ENCODE measurements at places on chromosomes 7 and 10.
A peak's percentile ranks its signal among the peaks of the same experiment; 100 is the strongest.

- no peak for DNase-seq
Measured at GRCh38 chr10:92238586-92239098, 52.2 kb downstream of the CPEB3 start.

DNA sequence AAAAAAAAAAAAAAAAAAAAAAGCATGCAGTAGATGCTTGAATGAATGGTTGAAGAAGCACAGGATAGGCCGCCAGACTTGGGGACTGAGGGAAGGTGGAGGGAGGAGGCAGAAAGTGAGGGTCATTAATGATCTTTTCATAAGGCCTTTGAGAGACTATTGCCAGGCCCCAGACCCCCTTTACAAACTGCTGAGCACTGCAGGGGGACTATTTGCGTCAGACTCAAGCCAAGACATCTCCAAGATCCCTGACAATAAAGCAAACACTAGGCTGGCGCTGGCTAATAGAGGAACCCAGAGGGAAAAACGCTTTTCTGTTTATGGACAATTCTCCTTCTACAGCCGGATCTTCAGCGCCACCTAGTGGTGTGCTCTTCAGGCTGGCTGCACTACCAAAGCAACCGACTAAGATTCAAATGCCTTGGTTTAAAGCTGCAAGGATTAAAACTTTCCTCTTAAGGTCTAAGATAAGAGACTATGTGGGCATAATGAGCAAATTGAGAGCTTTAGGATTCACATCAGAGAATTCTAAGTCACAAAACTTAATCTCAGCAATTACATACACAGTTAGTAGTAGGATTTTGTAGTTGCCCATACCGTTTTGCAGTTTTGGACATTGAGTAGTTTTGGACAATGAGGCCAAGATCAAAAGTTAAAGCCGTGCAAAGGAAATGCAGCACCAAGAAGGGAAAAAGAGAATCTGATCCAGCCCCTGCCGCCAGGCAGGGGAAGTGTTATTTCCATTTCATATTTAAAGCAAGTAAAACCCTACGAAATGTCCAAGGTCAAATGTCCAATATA, 17.9 kb upstream of the AGK start:
- DNase-seq: peak; percentile 78

GRCh38 chr10:131570716-131571307, 259.3 kb upstream of the TCERG1L start:
- no peak for DNase-seq

GRCh38 chr7:77315182-77315591, 101.0 kb downstream of the GSAP start:
- no peak for DNase-seq

DNA sequence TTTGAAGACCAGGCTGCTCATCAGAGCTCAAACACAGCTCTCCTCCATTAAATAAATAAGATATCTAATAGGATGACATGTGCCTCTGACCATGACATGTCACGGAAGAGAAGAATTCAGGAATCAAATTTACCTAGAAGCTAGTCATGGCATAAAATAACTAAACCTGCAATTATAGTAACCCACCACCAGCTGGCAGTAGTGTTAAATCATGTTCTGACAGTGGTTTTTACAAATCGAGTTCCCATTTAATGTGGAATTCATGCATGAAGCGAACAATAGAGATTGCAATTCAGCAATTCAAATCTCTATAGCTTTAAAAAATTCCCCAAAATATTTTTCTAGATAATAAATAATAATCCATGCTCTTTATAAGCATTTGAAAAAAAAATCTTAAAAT, 74.6 kb upstream of the IKZF1 start:
- peak; percentile 72 for DNase-seq

GRCh38 chr10:79293841-79294581, 53.3 kb upstream of the PPIF start:
- peak; percentile 78 for DNase-seq

DNA sequence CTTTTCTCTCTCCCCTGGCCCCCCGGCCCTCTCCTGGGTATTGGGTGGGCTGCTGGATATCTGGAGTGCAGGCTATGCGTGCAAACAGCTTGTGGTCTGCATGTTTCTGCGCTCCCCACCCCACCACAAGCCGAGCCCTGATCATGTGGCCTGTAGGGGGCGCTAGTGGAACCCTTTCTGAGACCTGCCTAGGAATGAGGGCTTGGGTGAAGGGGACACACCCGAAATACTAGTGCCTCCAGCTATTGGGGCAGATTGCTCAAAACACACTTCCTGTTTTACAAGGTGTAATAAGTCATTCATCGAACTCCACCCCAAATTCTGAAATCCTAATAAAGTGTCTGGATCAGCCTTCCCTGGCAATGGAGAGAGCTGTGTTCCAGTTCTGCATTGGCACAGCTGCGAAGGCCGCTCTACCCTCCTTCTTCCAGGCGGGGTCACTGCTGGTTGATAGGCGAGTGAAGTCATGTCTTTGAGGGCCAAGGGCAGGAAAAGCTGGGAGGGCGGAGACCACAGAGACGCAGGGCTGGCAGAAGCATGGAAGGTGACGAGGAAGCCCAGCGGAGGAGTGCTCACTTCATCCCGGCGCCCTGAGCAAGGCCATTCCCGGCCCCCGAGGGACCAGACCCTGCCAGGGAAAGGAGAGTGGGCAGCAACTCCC, 19.8 kb upstream of the PRRT4 start:
- DNase-seq: peak; percentile 49

GRCh38 chr10:72316386-72316700, 38.4 kb downstream of the DNAJB12 start:
- no peak for DNase-seq

- DNase-seq: no peak
Measured at GRCh38 chr10:85194706-85195105, 866.3 kb downstream of the CCSER2 start.

DNA sequence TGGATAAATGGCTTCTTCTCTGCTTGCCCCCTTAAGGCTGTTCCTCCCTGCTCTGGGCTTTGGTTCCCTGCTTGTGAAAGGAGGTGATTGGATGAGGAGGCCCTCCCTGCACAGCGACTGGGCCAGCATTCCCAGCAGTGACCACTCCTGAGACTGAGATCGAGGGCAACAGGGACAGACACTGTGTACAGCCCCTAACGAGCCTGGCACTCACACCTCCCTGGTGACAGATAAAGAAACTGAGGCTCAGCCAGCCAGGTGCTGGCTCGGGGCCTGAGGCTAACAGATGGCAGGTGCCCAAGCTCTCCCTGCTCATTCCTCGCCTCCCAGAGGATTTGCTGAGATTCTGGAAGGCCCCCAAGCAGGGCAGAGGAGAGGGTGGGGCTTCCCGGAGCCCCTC, 12.0 kb upstream of the AQP1 start:
- no peak for DNase-seq

DNA sequence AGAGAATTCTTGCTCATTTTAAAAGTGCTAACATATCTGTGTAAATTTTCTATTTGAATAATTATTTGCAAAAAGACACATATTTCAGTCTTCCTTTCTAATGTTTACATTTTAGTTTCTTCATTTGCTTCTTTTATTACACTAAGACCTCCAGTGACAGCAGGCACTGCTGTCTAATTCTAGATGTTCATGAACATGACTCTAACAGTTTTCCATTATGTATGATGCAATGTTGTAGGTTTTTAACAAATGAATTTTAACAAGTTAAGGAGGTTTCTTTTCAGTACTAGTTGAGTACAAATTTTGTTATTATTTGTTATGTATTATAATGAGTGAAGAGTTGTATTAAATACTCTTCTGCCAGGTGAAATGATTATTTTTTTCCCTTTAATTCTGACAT, 83.6 kb downstream of the GRB10 start:
- DNase-seq: no peak

- DNase-seq: no peak
Measured at GRCh38 chr7:33750177-33750576, 155.2 kb upstream of the BMPER start.

DNA sequence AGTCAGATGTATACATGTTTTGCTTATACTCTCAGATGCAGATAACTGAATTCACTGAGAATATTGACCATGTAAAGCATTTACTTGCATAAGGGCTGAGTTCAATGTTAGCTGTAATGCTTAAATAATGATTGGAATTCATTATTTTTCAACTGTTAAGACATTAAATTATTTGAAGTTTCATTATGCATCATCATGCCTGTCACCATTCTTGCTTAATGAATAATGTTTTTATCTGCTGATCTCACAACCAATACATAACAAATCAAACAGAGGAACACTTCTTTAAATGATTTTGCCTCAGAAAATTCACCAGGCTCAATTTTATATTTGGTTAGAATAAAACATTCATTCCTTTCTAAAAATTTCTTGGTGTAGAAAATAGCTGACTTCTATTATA, 233.4 kb downstream of the GPR37 start:
- DNase-seq: no peak

- DNase-seq: no peak
Measured at GRCh38 chr10:79465341-79465740, 19.9 kb upstream of the ZCCHC24 start.

- DNase-seq: no peak
Measured at GRCh38 chr7:1087465-1087814, 473 bp upstream of the GPER1 start.

DNA sequence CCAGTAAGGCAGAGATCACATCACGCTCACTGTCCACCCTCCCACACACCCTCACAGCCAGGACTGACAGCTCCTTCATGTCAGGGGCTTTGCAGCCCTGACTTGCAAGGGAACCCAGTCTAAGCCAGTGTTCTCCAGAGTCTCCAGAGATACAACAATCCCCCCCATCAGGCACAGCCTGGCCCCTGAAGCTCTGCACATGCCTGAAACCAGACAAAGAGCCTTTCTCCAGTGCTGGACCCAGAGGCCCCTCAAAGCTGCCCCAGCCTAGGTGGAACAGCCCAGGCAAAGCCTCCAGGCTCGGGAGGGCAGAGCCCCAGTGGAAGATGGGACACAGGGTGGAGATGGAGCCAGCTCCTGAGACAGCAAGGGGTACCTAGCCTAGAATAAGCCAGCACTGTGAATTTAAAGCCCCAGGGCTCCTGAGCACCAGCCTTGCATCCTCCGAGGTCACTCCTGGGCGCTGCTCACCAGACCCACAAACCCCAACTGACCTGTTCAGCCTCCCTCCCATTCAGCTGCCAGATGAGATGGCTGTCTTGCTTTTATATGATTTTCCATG, 50.2 kb downstream of the GRID1 start:
- no peak for DNase-seq

GRCh38 chr7:3301831-3302618, 973 bp downstream of the SDK1 start:
- peak; percentile 63 for DNase-seq

DNA sequence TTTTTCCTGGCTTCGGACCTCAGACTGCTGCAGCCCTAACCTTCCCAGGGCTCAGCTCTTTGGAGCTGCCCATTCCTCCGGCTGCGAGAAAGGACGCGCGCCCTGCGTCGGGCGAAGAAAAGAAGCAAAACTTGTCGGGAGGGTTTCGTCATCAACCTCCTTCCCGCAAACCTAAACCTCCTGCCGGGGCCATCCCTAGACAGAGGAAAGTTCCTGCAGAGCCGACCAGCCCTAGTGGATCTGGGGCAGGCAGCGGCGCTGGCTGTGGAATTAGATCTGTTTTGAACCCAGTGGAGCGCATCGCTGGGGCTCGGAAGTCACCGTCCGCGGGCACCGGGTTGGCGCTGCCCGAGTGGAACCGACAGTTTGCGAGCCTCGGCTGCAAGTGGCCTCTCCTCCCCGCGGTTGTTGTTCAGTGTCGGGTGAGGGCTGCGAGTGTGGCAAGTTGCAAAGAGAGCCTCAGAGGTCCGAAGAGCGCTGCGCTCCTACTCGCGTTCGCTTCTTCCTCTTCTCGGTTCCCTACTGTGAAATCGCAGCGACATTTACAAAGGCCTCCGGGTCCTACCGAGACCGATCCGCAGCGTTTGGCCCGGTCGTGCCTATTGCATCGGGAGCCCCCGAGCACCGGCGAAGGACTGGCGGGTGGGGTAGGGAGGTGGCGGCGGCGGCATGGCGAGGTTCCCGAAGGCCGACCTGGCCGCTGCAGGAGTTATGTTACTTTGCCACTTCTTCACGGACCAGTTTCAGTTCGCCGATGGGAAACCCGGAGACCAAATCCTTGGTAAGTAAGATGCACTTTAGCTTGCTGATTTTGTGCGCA, at the start of gene PLXDC2:
Gene PLXDC2, plus strand, starts transcription at position 22 of the 820 bp plus-strand sequence.
- DNase-seq: peak; percentile 58

GRCh38 chr10:72265990-72266865, 7.5 kb upstream of the DDIT4 start:
- no peak for DNase-seq

- no peak for DNase-seq
Measured at GRCh38 chr10:24010436-24010970, 198.4 kb upstream of the KIAA1217 start.

DNA sequence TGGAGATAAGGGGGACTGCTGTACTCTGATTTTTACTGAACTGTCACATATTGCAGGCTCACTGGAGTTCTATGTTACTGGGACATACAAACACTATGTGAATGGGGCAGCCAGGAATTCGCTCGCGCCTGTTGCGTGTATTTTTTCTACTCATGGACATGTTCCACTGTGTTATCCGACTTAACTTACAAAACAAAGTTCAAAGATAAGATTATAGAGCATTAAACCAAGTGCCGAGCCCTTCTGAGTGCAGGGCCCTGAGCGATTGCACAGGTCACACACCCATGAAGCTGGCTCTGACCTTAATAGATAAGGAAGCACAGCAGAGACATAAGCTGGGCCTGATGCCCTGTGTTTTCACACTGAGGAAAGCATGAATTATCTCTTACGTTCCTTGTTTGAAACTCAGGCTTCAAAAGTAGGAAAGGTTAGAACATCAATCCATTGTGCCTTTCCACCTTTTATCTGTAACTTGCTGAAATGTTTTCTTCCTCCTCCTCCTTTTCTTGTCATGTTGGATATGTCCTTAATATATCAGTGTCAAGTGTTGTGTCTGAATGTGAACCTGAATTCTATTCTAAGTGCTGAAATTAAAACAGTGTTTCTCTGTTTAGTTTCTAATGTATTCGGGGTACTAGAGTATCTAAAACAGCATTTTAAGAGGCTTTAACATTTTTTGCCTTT, 273.8 kb downstream of the AUTS2 start:
- peak; percentile 65 for DNase-seq

- no peak for DNase-seq
Measured at GRCh38 chr7:143514995-143515735, 37.5 kb downstream of the TAS2R41 start.

DNA sequence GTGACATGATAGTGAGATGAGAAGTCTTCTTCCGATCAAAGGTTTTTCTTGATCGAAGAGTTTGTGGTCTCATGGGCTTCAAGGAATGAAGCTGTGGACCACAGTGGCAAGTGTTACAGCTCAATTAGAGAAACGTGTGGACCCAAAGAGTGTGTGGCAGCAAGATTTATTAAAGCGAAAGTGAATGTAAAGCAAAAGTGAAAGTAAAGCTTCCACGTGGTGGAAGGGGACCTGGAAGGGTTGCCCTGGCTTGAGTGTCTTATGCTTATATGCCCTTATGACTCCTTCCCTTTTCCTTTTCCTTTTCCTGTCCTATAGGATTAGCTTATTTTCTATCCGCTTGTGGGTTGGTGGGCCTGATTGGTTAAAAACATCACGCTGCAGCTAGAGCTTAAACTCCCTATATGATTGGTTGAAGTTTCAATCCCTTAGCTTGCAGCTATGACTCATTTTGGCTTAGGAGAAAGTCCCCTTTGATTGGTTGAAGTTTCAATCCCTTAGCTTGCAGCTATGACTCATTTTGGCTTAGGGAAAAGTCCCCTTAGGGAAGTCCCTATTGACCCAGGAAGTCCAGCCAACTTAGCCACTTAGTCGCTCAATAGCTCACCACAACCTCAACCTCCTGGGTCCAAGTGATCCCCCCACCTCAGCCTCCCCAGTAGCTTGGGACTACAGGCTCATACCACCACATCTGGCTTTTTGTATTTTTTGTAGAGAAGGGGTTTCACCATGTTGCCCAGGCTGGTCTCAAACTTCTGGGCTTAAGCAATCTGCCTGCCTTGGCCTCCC, 34.7 kb downstream of the MRPS24 start:
- DNase-seq: peak; percentile 85

All from common myeloid progenitor, CD34-positive (primary cell).